Stimulated activated CD4-positive, alpha-beta T cell treated with anti-CD3 and anti-CD28 coated beads, TNF-alpha, amount 100 ng/mL, for 4 hours (primary cell): ENCODE measurements at places on chromosomes 12 and 14.

- no peak for DNase-seq
Observed at GRCh38 chr12:54187075-54187474, 1.7 kb downstream of the SMUG1 start.

DNA sequence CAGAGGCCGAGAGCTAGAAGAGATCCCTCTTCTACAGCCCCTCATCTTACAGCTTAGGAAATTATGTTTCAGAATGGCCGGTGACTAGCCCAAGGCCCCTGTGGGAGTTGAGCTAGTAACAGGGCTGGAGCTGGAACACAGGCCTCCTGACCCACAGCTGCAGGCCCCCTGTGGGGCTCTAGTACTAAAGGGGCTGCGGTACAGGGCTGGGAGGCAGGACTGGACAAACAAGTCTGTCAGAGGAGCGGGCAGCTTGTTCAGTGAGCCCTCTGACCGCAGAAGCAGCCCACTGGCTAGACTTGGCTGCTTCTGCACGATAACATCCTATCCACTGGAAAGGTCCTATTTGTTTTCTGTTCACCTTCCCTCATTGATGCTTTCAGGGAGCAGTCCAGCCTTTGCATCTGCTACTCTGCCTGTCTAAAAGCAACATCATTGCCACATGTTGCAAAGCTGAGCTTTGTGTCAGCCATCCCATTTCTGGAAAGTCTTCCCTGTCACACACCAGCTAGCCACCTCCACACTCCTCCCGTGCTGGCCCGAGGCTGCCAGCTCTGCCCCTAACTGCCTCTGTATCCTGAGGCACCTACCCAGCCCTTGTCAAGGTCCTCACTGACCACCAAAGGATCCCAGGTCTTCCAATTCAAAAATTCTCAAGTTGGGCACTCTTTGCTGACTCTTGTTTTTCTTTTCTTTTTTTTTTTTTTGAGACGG, 10.2 kb downstream of the PSMC1 start:
- no peak for DNase-seq

GRCh38 chr12:84789184-84789583, 123.4 kb downstream of the SLC6A15 start:
- DNase-seq: no peak

GRCh38 chr12:43208221-43208620, 343.8 kb downstream of the ADAMTS20 start:
- no peak for DNase-seq

DNA sequence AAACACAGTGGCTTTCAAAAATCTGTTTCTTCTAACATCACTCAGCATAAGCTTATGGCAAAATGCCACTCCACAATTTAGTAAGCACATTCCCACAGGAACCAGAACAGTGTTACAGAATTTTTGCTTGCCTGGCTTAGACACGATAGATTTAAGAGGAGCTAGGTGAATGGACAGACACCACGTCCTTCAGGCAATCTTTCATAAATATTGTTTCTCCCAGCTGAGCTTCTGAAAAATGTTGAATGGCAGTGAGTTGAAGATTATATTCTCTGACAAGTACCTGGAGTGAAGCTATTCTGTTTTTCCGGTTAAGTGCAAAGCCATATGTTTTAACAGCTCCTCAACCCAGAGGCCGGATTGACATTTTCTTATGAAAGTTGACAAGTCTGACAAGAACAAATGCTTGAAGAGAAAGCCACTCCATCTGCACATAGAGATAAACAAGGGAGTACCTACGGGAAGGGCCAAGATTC, 102.0 kb downstream of the FSCB start:
- DNase-seq: no peak

- peak; percentile 44 for DNase-seq
Observed at GRCh38 chr14:77862154-77862786, 62.4 kb downstream of the ADCK1 start.
